ENCODE measurements at places on chromosomes 1 and 21.

GRCh38 chr1:21216835-21217811, 40.4 kb upstream of the EIF4G3 start:
- DNase-seq: peak; percentile 58

GRCh38 chr1:178506177-178506576, 6.7 kb upstream of the TEX35 start:
- no peak for DNase-seq

DNA sequence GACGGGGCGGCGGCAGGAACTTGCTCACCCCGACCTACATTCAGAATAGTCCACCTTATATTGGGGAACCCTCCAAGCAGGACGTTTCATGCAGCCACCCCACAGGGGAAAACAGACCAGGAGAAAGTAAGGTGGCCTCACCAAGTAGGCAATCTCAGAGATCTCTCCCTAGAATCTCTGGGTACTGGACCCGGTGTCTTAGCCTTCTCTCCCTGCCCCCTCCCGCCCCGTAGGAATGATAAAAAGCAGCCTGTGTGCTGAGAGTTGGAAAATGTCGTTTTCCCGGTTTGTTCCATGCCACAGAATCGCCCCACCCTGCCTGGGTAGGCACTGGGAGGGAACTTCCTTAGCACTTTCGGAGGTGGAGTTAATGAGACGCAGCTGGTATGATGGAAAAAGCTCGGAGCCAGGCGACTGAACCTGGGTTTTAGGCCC, 789 bp upstream of the PTPN14 start:
- DNase-seq: no peak

DNA sequence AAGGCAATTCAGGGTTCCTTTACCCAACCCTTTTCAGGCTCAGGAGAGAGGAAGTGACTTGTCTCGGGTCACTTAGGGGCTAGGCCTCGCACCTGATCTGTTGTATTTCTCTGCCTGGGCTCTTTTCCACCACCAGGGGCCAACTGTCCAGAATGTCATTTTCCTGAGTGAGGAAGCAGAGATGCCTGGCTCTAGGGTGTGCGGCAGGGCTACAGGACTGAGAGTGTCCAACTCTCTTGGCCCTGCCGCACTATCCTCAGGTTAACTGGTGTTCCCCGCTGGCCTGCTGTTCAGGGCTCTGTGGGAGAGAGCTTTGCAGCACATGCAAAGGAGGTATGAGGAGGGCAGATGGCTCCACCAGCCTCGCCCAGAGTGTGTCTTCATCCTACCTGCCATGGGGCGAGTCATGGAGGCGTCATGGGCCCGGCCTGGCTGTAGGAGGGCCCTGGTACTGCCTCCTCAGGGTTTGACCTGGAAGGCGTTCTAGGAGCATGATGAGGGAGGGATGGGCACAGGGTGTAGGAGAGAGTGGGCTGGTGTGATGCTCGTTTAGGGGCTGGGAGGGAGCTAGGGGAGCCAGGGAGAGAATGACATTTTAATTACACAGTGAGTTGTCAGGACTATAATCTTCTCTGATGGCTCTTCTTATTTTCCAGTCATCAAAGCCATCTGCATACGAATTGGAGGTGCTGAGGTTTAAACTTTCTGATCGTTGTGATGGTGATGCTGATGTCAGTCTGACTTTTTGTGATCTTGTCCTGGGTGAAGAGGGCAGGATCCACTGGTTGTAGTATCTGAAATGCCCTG, 128.3 kb downstream of the NOS1AP start:
- DNase-seq: no peak

GRCh38 chr1:6206520-6206855, 569 bp downstream of the RNF207 start:
- DNase-seq: no peak

DNA sequence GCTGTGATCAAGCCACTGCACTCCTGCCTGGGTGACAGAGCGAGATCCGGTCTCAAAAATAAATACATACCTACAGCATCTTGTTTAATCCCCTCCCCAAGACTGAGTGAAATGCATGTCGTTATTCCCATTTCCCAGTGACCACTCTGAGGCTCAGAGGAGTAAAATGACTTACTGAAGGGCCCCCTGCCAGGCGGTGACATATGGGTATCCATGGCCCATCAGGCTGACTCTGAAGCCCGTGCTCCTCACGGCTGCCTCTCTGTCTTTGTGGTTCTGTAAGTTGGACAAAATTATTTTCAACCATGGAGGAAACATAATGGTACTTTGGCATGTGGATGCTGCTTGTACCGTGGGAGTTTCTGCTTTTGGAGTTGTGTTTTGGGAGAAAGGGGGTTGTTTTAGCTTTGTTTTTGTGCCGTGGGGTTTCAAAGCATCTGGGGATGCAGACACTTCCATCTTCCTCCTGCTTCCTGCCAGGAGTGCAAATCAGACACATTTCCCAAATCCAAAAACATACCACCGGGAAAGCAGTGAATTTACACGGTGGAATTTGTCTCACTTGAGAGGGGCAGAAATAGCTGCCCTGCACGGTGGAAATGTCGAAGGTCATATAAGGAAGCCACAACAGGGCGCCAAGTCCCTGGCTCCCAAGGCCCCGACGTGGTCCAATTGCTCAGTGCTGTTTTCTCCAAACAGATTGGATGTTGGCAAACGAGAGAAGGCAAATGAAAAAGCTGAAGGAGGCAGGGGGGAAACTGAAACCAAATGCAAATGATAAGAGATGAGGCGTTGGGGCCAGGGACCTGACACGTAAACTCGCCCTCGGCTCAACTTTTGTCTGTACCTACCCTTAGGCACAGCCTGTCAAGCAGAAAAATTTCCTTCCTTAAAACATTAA, 17.1 kb upstream of the PINK1 start:
- no peak for DNase-seq

DNA sequence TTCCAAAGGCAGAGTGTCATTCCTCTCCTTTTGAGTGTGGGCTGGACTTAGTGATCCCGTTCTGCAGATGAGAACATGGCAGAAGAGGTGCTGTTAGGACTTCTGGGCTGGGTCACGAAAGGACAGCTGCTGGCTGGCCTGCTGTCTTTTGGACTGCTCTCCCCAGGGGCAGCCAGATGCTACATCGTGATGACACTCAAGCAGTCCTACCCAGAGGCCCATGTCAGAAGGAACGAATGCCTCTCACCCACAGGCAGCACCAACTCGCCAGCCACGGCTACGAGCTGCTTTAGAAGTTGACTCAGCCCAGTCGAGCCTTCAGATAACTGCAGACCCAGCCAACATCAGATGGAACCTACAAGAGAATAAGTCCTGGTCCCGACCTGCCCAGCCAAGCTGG, 156.5 kb downstream of the KCNJ6 start:
- DNase-seq: no peak

DNA sequence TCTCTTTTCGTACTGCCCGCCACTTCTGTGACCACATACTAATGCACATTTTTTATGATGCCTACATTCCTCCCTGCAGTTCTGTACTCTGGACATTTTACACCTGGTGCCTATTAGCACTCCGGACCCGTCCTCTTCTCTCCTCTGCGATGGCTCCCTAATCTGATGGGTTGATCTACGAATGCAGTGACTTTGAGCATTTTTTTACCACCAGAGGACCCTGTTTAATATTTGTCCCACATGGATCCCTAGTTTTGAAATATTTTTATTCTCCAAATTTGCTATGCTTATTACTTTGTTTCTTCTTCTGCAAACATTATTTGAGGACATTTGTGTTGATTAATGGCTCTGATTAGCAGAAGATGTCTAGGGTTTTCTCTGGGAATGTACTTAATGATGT, 5.2 kb downstream of the PPFIA4 start:
- DNase-seq: no peak

- no peak for DNase-seq
Measured at GRCh38 chr1:7621334-7622219, 149.5 kb upstream of the VAMP3 start.

- no peak for DNase-seq
Measured at GRCh38 chr1:41711581-41711980, 207.1 kb downstream of the HIVEP3 start.

GRCh38 chr1:157069601-157070000, 24.1 kb upstream of the ARHGEF11 start:
- no peak for DNase-seq

DNA sequence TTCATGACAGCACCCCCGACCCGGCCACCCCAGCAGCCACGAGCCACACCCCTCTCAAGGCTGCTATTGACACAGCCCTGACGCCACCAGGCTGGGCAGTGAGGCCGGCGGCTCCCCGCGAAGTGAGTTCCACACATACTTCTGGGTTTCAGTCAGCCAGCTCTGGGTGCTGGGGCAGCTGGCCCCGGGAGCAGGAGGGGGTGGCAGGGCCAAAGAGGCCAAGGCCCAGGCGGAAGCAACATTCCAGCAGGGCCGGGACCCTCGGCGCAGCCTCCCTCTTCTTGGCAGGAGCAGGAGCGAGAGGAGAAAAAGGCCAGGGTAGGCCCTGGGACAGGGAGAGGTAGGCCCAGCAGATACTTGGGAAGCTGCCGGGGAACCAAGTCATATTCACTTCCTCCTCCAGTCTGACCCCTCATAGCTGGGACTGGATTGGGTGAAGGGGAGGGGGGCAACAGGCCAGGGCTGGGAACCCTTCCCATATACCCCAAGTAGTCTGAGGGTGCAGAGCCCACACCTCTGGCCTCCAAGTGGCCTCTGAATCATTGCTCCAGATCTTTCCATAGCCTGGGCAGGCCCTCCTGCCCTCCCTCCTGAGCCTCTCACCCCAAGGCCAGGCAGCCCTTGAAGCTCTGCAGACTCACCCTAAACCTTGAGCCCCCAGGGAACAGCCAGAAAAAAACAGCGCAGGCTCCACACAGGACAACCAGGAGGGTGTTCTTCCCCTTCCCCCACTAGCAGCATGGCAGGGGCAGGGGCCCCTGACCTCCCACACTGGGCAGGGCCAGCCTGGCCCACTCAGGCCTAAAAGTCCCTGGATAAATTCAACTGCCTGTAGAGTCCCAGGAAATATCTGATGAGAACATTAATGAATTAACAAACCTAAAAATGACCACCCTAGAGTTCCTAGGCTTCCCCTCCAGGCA, 5.7 kb downstream of the HSPG2 start:
- no peak for DNase-seq

- no peak for DNase-seq
Measured at GRCh38 chr1:3924825-3925220, 24.8 kb upstream of the C1orf174 start.

DNA sequence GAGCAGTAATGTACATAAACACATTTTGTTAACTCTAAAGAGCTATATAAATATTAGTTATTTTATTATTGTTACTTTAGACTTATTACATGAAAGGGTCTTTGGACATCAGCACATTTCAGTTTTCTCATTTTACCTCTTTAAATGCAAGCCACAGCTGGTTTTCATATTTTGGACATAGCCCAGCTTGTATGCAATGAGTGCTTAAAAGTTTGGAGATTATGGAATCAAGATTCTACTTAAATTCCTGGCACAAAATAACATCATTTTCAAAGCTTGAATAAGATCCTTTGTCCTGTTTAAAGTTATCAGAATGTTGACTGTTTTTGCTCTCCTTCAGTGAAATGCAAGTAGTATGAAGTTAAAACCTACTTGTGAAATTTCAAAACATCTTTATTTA, 15.5 kb upstream of the LEPR start:
- DNase-seq: no peak

GRCh38 chr1:234768569-234769283, 158.7 kb upstream of the IRF2BP2 start:
- peak; percentile 37 for DNase-seq

- DNase-seq: no peak
Measured at GRCh38 chr1:18743233-18743632, 112.6 kb downstream of the PAX7 start.

GRCh38 chr1:109239409-109240068, 9.8 kb upstream of the CELSR2 start:
- no peak for DNase-seq

DNA sequence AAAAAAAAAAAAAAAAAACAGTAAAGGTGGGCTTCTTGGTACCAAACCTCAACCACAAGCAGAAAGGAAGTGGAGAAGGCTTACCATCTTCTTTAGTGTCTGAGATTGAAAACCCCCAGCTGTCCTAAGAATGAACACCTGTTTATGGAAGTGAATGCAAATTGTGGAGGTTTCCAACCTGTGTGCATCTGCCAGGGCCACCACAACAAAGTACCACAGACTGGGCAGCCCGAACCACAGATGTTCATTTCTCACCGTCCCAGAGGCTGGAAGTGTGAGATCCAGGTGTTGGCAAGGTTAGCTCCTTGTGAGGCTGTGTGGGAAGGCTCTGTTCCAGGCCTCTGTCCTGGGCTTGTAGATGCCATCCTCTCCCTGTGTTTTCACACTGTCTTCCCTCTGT, 348.7 kb downstream of the SETD4 start:
- DNase-seq: no peak

Data from stimulated activated CD4-positive, alpha-beta T cell treated with anti-CD3 and anti-CD28 coated beads, Interleukin-1b, Interleukin-23, amount 100 ng/mL, for 24 hours (primary cell).